Inflammatory macrophage treated with lipopolysaccharide for 4 hours (primary cell): ENCODE measurements at places on chromosomes 6 and 20.
A peak's percentile ranks its signal among the peaks of the same experiment; 100 is the strongest.

- DNase-seq = no peak
Observed at GRCh38 chr20:11162026-11162775, 488.4 kb upstream of the JAG1 start.

- no peak for DNase-seq
Observed at GRCh38 chr20:29085625-29086024, 2171.8 kb upstream of the DEFB115 start.

DNA sequence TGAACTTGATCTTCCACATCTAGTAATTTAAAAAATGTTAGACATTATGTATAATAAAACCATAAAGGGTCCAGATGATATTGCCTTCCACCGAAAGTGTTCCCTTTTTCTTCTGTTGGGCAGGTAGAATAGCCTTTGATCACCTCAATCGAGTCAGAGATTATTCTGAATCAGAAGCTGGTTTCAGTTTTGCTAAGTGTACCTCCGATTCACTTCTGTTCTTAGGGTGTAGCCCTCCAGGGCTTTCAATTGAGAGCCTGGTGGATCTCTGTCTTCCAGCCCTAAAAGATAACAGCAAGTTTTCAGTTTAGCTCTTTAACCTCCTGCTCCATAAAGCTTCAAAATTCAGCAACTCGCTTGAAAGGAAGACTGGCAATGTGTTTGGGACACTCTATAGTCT, 21.1 kb upstream of the AIG1 start:
- no peak for DNase-seq

DNA sequence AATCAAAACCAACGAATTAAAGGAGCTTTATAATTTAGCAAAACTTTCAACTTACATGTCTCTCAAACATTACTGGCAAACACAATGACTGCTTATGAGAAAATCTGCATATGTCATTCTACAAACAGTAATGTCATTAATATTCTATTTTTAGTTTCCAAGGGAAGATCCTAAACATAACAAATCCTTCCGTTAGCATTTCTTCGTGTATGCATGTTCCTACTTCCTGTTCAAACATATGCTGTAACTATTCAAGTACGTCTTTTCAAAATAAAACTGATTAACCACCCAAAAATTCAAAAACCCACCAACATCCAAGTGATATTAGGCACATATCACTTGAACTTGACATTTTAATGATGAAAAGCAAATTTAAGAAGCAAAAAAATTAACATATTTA, 131.3 kb downstream of the HACE1 start:
- DNase-seq = no peak

GRCh38 chr6:129133770-129134192, 250.8 kb downstream of the LAMA2 start:
- no peak for DNase-seq

DNA sequence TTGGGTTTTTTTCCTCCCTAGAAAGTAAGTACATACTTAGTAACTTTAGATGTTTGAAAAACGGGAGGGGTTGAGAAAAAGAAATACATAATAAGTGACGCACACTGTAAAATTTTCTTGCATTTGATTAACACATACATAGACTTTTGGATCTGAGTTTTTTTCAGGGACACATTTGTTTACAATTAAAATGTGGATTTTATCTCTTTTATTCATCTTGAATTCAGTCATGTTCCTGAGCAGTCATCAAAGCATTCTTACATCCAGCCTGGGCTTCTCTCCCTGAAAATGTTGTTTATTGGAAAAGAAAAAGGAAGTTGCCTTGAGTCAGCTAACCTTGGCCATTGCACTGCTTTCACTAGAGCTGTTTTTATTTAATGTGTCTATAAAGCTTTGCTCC, 8.7 kb upstream of the RPP40 start:
- DNase-seq = no peak

GRCh38 chr6:90028995-90029635, 134.8 kb downstream of the GJA10 start:
- DNase-seq = no peak

DNA sequence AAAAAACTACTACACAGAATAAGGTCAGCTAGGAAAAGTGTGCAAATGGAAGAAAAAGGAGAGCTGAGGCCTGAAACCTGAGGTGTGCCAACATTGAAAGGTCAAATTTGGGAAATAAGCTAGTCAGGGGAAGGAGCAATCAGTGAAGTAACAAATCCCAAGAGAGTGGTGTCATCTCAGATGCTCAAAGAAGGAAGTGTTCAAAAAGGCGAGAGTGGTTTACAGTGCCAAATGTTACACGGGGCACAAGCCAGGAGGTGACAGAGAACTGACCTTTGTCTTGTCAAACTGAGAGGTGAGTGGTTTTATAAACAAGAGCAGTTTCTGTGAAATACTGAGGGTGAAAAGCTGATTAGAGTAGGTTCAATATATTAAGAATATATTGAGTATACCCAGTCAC, 83.0 kb upstream of the TCF21 start:
- DNase-seq = no peak

GRCh38 chr6:31521835-31522234, 6.9 kb upstream of the MCCD1 start:
- no peak for DNase-seq

DNA sequence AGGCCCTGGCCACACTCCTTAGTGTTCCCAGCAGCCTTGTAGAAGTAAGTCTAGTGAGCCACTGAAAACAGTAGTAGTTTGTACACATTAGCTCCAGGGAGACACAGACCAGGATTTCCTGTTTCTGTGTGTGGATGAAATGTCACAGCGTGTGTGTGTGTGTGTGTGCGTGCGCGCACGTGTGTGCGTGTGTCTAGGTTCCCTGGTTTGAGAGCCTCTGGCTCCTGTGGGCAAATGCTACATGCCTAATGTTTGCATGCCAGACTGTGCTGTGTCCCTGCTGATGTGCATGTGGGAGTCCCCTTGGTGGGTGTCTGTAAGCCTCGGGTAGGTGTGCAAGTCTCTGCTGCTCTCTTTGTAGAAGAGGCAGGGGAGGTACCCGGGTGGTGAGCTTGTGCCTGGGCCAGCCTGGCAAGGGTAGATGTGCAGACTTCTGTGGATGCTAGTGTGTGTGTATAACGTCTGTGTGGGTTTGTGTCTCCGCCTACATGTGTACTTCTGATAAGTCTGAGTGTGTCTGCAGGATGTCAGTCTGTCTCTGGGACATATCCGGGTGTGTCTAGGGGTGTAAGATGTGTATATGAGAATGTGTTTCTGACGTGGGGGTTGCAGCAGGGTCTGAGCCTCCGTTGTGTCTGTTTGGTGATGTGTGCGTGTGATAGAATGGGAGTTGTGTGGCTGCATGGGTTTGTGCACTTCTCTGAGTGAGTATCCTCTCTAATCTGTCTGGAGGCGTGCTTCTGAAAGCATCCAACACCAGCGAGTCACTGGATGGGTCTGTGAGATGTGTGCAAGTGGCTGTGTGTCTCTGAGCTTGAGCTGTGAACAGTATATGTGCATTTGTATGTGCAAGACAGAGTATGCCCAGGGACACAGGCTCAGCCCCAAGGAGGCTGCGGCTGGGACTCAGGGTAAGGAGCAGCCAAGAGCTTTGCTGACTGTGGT, 19.0 kb upstream of the TLDC2 start:
- DNase-seq = peak; percentile 49

- no peak for DNase-seq
Observed at GRCh38 chr20:58053391-58054055, 174.9 kb downstream of the ANKRD60 start.

DNA sequence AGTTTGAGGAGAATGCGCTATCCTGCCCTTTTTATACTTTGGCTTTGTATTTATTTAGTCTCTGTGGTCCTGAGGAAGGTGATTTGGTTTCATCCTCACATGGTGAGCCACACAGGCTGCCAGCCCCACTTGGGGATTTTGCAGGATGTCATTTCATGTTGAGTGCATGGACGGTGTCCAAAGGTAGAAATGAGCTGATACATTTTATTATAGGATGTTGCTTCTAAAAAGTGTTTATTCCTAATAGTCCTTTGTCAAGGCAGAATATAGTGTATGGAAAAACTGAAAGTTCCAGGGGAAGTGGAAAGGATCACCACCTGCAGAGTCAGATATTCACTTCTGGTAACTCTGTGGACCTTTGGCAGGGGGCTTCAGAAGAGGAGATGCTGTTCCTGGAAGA, 434.6 kb downstream of the CD109 start:
- no peak for DNase-seq

- no peak for DNase-seq
Observed at GRCh38 chr6:156420172-156420993, 356.8 kb upstream of the ARID1B start.

DNA sequence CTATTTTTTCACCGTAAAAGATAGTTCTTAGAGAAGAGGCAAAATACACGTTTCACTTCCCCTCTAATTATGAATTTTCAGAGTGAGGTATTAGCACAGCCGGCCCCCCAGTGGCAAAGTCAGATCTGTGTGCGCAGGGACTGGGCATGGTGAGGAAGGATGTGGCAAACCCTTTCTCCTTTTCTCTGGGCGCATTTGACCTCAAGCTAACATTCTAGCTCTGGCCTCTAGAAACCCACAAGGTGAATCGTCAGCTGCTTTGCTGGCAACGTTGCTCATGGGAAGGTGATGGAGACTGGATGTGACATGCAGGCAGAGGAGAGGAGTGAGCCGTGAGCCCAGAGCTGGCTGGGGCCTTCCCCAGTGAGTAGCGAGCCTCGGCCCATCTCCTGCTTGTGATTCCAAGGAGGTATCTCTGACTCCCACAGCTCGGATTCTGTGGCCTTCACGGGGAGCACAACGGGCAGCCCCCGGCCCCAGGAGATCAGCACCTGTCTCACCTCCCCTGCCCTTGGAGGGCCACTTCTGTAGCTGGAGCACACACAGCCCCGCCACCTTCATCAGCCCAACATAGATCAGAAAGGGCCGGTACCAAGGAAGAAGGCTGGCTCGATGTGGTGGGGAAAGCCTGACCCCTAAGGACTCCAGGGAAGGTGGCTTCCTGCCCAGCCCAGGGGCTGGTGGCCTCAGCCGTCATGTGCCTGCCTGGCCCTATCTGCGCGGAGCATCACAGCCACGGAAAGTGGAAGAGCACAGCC, 152.8 kb downstream of the TAF4 start:
- no peak for DNase-seq

GRCh38 chr6:13417431-13417830, 70.0 kb downstream of the GFOD1 start:
- no peak for DNase-seq

- peak; percentile 36 for DNase-seq
Observed at GRCh38 chr20:32354592-32355416, 3.3 kb upstream of the ASXL1 start.
